Stimulated activated CD4-positive, alpha-beta T cell treated with anti-CD3 and anti-CD28 coated beads, Interleukin-1b, Interleukin-23, amount 100 ng/mL, for 1 hour (primary cell): ENCODE measurements at places on chromosomes 6 and 20.

DNA sequence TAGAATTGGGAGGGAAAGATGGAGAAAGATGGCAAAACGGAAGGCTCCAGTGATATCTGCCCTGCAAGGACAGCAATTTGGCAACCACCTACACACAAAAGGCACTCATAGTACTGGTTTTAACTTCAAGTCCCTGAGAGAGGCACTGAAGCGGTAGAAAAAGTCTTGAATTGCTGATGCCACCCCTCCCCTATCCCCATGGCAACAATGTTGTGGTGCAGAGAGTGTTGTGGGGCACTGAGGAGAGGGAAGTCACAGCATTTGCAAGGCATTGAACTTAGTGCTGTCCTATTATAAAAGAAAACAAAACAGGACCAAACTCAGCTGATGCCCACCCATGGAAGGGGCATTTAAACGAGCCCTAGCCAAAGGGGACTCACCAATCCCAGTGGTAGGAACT lies 343.7 kb downstream of the HAO1 start:
- DNase-seq, result no peak

GRCh38 chr20:6705926-6706548 lies 61.4 kb upstream of the BMP2 start:
- no peak for DNase-seq

DNA sequence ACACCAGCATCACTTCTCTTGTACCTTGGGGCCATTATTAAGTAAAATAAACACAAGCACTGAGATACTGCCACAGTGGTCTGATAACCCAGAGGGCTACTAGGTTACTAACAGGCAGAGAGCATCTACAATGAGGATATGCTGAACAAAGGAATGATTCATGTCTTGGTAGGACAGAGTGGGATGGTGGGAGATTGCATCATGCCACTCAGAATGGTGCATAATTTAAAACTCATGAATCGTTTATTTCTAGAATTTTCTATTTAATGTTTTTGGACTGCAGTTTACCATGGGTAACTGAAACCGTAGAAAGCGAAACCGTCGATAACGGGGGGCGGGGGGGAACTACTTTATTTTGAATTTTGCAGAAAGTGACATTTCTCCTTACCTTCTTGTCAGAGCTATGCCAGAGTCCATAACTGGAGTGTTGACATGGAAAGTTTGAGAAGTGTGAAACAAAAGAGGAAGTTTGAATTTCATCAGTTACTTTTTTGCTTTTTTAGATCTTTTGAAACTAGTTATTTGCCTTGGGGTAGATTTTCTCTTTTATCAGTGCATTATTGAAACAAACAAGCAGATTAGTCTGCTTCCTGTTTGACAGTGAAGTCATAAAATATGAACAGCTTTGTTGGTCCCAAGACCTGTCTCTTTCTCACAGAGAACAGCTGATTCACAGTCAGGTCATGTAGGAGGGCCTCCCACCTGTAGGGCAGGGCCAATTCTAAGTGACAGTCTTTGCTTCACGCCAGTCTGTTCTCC lies 124.9 kb downstream of the KLHL32 start:
- DNase-seq, result no peak

DNA sequence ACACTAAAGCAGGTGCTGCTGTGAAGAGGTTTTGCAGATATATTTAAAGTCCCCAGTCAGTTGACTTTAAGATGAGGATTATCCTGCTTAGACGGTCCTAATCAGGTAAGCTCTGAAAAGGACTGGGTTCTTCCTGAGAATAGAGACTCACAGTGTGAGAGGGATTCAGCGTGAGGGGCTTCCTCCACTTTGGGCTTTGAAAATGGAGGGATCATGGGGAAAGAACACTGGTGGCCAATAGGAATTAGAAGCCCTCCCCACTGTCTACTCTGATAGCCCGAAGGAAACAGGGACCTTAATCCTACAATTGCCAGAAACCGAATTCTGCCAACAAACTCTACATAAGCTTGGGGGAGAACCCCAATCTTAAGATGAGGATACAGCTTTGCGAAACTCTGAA lies 29.7 kb upstream of the HLA-G start:
- no peak for DNase-seq

DNA sequence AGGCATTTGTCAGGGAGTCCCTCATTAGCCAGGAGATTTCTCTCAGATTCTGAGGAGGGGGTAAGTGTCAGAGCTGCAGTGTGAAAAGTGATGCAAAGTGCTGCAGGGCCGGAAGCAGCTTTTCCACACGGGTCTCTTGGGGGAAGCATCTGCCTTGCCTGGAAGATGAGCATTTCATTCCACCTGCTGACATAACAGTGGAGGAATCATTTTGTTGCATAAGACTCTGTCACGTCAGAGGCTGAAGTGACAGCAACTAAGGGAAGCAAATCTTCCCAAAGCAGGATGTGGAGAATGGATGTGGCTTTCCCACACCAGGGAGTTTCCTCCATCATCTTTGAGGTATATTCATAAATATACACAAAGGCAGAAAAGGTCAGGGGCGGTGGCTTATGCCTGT lies 22.8 kb downstream of the DCBLD1 start:
- DNase-seq, result no peak

DNA sequence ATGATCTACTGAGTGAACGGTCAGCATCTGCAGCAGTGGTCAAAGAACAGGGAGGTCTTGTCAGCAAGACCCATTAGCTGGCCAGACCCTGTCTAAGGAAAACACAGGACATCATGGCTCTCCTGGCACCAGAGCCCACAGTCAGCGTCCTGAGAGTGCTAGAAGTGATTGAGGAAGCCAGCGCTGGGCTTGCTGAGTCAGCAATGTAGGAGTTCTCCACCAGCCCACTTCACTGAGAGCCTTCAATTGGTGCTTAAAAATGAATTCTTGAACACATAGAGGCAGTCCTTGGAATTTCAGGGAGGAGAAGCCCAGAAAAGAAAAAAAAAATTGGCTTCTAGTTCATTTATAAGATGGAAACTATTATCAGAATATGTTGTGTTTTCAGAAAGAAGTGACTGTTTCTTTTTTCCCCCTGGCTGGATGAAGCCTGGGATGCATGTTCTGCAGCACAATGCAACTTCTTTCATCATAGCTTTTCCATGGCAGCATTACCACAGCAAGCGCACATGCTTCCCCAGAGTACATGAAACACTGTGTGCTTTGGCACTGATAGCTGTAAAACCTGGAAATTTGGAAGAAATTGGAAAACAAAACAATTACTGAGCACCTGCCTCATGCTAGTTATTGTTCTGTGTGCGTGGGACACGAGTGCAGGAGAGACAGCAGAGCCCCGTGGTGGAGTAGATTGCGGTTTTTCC lies 899.9 kb downstream of the C6orf118 start:
- DNase-seq, result no peak

DNA sequence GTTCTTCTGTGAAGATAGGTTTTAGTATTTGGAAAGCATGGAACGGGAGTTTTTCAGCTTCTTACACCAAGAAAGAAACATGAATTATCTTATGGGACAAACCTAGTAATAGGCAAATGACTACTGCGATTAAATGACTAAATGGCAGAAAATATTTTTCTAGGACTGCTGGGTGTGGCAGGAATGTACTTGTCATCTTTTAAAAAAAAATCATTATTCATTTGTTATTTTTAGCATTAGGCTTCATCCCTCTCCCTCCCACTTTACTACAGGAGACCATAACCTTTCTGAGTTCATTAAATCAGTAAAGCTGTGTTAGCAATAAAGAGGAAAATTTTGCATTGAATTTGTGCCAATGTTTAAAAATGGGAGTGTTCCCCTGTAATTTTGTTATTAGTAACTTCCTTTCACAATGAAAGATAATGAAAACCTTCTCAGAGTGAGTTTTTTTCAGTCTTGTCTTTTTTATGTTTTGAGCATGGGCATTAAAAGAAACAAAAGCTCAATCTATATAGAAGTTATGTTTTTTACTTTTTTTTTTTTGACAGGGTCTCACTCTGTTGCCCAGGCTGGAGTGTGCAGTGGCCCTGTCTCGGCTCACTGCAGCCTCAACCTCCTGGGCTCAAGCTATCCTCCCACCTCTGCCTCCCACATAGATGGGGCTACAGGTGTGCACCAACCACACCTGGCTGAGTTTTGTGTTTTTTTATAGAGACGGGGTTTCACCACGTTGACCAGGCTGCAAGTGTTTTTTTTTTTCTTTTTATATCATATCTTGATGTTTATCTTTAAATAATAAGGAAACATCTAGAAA lies 105.6 kb upstream of the CLDN20 start:
- no peak for DNase-seq

DNA sequence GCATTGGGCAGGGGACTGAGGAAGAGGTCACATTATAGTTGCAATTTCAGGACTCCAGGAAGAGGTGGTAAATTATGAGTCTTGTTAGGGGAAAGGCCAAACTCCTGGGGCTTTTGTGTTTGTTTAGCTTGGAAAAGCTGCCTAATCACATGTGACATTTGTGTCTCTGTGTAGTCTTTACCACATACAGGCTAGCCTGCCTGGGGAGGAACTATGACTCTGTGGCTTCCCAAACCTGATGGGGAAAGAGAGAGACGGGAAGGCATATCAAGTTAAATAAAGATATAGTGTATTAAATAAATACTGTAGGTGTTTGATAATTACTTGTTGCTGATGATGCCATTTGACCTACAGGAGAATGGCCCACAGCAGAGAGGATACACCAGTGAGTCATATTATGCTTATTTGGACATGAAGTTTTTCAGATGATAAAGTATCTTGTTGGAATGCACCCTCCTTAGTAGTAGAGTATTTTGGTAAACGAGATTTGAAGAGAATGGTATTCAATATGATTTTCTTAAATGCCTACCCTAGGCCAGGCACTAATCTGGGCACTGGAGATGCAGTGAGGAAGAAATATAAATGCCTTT lies 4.0 kb downstream of the BLTP3A start:
- no peak for DNase-seq

- DNase-seq, result no peak
Observed at GRCh38 chr20:910132-910869, 5.8 kb downstream of the ANGPT4 start.

GRCh38 chr6:110277100-110277665 lies 81.0 kb downstream of the METTL24 start:
- no peak for DNase-seq

DNA sequence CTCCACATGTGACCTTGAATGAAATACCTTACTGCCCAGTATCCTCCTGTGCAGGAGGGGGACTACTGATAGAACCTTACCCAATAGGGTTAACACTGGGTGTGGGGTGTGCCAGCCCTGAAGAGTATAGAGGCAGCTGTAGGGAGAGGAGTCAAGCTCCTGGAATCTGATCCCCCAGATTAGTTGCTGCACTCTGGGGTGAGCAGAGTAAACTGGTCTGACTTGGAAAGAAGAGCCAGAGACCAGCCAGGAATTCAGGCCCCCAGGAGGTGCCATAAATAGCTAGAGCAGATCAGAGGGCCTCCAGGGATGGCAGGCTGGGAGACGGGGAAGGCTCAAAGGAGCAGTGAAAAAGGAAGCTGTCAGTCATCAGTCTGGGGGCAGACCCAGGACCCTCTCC lies 3.5 kb upstream of the APOBEC2 start:
- DNase-seq, result no peak

GRCh38 chr20:8631271-8631670 lies 437.6 kb upstream of the PLCB4 start:
- DNase-seq, result no peak

DNA sequence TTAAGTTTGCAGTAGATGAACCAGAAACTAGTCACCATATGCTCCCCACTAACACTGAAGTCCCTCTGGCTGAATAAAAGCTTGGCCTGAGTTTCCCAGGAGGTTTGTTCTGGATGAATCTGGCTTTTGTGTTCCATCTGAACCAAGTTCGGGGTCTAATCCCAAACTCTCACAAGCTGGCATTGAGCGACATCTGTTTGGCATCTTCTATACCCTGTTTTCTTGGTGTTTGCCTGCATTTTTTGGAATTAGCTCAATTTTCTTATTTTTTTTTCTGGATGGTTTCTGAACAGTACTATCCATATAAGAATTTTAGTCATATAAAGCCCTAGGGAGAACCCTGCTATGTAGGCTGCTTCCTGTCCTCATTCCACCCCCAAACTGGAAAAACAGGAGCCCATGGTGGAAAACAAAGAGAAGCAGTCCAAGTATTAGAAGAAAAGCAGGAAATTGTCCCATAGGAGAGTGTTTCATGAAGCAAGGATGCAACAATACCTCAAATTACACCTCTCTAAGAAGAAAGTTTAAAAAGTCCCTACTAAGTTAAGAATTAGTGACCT lies 737.1 kb downstream of the DHX35 start:
- DNase-seq, result no peak

DNA sequence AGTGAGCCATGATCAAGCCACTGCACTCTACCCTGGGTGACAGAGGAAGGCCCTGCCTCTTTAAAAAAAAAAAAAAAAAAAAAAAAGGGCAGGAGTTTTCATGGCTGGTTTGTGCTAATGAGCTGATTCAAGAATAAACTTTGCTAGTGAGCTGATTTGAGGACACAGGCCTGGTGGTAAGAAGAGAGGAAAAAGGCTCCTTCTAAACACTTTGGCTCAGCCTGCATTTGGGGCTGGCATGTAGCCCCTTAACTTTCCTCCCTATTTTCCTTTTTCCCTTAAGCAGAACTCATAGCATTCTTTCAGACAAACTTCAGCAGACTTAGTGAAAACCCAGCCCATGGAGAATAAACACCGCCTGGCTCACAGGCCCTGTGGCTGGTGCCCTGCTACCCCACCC lies 432.7 kb downstream of the PTPRT start:
- DNase-seq, result no peak

DNA sequence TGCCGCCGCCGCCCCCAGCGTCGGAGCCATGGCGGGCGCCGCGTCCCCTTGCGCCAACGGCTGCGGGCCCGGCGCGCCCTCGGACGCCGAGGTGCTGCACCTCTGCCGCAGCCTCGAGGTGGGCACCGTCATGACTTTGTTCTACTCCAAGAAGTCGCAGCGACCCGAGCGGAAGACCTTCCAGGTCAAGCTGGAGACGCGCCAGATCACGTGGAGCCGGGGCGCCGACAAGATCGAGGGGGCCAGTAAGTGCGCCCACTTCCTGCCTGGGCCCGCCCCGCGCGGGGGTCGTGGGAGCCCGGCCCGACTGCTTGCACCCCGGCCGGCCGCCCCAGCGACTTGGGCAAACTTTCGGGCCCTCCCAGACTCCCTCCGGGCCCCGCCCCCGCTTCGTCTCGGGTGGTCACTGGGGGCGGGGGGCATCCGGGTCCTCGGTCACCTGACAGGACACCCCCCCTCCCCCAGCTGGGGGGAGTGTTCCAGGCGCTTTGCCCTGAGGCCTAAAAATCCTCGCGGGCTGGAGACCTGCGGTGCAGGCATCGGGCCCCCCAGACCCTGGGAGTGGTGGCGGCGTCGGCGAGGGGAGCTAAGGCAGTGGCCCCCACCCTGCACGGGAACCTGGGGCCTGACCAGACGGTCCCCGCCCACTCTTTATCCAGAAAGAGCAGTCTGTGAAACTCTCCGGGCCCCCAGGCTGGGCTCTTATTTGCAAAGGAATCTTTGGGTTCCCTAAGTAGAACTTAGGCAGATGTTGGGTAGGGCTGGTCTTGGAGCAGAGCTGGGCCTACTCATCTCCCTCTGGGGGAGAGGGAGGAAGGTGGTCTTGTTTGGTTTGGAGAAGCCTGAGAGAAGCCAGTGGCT lies 501 bp downstream of the PLCG1 start:
- no peak for DNase-seq
